ENCODE measurements at places on chromosomes 12 and 14.

- no peak for DNase-seq
Observed at GRCh38 chr14:96252999-96253539, 2.9 kb upstream of the BDKRB1 start.

GRCh38 chr12:46148327-46149078, 120.3 kb downstream of the SLC38A1 start:
- DNase-seq, result no peak

- no peak for DNase-seq
Observed at GRCh38 chr12:106139422-106140171, 843 bp upstream of the NUAK1 start.

DNA sequence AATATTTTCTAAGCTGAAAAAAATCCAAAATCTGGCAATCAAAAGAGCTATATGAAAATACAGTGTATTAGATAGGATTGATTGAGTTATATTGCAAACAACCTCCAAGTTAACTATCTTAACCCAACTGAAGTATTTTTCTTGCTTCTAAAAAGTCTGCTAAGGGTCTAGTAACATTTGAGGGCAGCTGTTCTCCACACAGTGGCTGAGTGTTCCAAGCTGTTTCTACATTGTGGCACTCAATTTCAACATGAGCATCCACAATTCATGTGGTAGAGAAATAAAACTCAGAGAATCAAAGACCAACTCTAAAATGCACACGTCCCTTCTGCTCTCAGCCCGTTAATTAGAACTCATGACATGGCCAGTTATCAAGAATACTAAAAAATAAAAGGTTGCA, 340.0 kb downstream of the C12orf50 start:
- no peak for DNase-seq

- DNase-seq, result no peak
Observed at GRCh38 chr12:238116-238515, 24.2 kb upstream of the SLC6A12 start.

DNA sequence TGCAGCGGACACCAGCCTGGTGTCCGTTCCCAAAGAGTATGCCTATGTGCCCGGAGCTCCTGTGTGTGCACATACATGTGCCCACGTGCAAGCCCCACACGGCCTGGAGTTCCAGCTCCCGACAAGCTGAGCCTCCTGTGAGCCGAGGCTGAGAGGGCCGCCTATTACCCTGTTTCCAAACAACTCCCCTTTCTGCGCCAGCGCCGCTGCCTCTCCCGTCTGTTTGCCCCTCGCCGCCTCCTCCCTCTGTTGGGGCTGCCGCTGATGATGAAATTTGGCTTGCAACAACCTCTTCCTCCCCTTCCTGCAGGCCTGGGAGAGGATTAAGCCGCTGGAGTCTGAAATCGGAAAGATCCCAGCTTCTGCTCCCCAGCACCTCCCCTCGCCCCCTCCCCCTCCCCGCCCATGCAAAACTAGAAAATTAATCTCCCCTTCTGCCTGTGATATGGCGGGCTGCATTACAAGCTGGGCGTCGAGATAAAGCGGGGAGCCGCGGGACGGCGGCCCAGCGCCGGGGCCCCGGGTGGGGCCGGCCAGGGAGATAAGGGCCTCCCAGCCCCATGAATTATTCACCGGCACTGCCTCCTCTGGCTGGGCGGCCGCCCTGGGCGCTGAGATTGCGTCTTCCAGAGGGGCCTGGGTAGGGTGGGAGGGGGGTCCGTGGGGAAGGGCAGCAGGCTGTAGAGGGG, 6.8 kb upstream of the ASIC1 start:
- no peak for DNase-seq

Data from activated naive CD4-positive, alpha-beta T cell treated with anti-CD3 and anti-CD28 coated beads, Interleukin-2, amount 10 ng/mL, durations not matched to agents 7 days and 5 days (primary cell).